NCI-H2029 treated with DMSO at 0.1 percent for 48 hours (cell line): ENCODE measurements at places on chromosomes 7 and 10.

- no peak for DNase-seq
Observed at GRCh38 chr10:53918755-53919154, 882.3 kb downstream of the PCDH15 start.

DNA sequence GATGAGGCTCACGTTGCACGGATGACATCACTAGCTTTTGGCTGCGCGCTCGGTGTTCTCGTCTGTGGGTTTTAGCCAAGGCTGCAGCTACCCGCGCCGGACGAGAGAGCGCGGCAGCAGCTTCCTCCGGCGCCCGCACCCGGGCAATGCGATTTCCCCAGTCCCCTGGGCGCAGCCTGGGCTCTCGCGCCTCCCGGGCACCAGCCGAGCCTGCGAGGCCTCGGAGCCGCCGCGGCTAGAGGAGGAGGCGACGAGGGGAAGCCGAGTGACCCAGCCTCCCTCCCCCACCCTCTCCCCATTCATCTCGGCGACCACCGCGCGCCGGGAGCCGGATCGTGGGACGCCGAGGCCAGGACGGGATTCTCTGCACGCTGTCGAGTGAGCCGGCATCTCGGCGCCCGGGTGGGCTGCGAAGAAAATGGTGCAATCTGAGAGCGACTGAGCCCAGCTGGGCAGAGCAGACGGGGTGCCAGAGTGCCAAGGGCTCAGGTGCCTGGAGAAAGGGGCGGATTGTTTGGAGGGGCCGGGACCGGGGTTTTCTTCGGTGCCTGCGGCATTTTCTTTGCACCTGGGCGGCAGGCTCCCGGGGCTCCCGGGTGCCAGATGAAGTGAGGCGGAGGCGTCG lies 1.2 kb upstream of the TMEM178B start:
- DNase-seq, result no peak

- DNase-seq, result no peak
Observed at GRCh38 chr10:78716043-78716660, 352.6 kb upstream of the ZMIZ1 start.

DNA sequence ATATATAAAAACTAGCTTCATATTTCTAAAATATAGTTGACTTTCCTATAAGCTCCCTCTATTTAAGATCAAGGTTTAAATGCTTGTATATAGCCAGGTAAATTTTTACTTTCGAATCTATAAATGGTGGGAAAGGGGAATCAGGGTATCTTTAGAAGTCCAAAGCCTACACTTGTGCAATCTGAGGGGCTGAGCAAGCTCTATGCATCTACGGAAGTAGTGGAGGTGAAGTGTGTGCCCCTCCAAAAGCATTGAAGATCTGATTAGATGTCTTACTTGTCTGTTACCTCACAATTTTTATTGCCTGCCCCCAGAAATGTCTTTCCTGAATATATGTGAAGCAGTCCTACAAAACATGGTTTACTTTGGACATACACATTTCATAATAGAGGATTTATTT lies 1.6 kb downstream of the AKAP9 start:
- no peak for DNase-seq

- DNase-seq, result no peak
Observed at GRCh38 chr10:100740476-100741377, 4.7 kb upstream of the PAX2 start.

DNA sequence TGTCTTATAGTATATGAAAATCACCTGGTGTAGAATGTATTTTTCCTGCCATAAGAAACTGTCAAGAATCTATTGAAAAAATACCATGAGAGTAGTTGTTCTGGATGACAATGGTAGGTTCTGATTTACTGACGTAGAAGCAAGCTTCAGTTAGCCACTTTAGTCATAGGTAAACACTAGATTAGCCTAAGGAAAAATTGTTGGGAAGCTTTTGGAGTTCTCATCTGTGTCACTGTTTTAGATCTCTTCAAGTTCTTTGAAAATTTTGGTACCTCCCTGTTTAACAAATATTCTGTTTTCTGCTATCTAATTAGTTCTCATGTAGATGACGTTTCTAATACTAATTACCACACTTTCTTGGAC lies 131.8 kb downstream of the ADK start:
- DNase-seq, result no peak
